RPMI7951 (cell line): ENCODE measurements at places on chromosomes 3 and 15.

DNA sequence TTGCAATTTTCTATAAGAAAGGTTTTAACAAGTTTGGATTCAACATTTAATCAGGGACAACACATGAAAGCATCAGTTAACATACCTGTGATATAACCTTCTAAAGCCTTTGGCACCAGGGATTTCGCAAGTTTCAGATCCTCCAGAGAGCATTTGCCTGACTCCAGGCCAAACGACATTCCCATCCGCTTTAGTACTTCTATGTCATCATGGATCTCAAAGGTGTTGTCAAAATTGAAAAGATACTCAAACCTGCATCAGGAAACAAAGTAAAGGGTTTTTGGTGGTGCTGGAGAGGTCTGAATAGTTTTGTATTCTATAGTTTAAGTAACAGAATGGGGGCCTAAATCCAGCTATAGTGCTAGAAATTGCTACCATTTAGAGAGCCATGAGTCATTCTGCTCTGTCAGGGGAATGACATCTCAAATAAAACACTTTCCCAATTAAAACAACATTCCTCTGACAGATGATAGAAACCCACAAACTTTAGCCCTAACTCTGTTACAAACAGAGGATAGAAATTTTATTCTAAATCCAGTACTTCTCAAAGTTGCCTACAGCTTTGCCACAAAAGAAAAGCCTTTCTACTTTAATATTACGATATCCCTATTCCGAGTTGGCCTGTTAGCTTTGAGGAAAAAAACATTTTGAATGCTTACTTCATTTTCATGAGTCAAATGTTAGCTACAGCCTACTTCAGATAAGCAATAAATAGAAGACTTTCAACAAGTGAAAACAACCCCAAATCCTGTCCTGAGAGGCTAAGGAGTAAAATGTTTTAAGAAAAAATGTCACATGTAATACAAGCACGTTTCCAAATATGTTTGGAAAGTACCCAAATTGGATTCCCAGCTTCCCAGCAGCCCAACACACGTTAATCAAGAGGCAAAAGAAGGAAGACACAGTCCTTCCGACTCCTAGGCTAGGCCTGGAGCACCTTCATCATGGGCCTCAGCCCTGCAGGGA, 83.4 kb downstream of the ATP1B3 start:
- DNase-seq, result peak; percentile 82

- DNase-seq, result no peak
Observed at GRCh38 chr3:103511891-103512290, 1077.1 kb downstream of the ZPLD1 start.

DNA sequence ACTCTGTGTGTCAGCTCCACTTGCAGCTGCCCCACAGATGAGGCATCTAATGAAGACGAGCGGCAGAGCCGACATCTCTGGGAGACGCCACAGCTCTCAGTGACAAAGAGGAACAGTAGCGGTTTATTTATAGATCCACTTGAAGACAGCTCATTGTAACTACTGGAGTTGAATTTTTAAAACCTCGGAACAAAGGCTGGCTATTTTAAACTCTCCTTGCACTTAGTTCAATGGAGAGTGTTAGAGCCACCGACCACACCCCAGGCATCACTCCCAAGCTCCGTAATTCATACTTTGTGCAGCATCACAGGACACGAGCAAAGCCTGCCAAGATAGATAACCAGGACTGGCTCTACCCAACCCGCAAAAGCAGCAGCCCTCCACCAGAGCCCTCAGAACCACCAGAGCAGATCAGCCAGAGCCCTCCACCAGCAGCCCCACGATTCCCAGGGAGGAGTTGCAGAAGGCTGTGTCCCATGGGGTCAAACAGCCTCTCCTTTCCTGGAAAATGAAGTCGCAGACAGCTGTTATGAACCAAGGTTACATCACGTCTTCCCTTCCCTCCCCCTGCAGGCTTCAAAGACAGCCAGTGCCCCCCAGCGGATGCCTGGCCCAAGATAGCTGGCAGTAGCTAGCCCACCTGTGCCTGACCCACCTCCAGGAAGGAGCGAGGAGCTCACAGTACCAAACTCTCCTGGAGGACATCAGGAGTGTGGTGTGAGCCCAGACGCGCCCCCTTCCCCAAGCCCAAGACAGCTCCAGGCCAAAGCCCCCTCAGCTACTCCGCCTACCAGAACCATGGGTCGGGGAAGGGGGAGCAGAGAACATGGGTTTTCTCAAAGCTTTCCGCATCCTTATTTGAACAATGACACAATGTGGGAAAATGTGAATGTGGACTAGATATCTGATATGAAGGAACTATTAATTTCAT, 45.7 kb downstream of the POC1A start:
- DNase-seq, result no peak

GRCh38 chr15:76342058-76342381, 5.4 kb downstream of the ISL2 start:
- DNase-seq, result no peak

DNA sequence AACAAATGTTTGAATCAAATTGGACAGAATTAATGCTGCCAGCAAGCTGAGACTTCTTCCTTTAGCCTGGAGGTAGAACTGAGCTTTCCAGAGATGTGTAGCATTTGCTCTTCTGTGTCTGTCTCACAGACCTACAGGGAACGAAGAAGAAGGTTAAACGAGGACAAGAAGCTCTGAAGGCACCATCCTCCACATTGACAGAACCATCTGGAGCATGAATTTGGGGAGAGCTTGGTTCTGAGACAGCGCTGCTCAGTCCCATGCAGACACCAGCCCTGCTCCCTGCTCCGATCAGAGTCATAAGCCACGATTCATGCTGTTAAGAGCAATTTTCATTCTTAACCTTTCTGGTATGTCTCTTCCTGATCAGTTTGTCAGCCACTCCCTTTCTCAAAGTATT, 7.7 kb upstream of the KY start:
- DNase-seq, result no peak

DNA sequence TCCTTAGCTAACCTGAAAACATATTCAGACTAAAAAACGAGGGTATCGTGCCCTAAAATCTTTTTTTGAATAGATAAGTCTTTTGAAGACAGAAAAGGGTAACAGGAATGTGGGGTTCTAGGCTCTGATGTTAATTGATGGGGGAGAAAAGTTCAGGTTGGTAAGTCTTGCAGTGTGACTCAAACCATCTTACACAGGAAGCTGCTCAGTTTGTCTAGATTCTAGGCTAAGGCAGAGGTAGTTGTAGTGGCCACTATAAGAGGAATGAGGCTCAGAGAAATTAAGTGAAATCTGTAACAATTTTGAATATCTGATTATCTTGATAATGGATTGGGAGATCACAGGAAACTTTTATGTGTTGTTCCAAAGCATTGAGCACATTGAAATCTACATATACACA, 267.9 kb downstream of the PDCD6IP start:
- DNase-seq, result no peak

GRCh38 chr15:64193971-64194370, 31.1 kb upstream of the PPIB start:
- no peak for DNase-seq

GRCh38 chr3:172087602-172088580, 48.5 kb downstream of the FNDC3B start:
- DNase-seq, result no peak

DNA sequence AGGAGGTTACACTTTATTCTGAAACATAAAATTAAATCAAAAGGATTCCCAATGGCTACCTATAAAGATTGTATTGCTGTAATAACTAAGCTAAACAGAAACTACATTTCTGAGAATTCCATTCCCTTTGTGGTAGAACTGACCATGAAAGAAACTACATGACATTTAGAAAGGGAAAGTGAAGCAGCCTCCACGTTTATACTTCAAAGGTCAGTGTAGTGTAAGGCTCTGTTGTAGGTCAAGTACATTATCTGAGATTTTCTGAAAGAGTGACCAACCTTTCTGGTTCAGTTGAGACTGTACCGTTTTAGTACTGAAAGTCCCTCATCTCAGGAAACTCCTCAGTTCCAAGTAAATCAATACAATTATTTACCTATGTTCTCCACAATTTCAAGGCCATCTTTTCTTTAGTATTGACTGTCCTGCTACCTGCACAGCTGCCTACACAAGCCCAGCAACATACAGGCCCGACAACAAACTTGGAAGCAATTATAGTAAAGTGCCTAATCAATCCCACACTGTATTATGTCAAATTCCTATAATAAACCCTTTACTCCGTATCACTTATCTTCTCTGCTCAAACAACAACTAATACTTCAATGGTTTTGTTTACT, 343.0 kb downstream of the PLOD2 start:
- DNase-seq, result no peak

- DNase-seq, result no peak
Observed at GRCh38 chr3:114394551-114394950, 100.7 kb downstream of the TIGIT start.

DNA sequence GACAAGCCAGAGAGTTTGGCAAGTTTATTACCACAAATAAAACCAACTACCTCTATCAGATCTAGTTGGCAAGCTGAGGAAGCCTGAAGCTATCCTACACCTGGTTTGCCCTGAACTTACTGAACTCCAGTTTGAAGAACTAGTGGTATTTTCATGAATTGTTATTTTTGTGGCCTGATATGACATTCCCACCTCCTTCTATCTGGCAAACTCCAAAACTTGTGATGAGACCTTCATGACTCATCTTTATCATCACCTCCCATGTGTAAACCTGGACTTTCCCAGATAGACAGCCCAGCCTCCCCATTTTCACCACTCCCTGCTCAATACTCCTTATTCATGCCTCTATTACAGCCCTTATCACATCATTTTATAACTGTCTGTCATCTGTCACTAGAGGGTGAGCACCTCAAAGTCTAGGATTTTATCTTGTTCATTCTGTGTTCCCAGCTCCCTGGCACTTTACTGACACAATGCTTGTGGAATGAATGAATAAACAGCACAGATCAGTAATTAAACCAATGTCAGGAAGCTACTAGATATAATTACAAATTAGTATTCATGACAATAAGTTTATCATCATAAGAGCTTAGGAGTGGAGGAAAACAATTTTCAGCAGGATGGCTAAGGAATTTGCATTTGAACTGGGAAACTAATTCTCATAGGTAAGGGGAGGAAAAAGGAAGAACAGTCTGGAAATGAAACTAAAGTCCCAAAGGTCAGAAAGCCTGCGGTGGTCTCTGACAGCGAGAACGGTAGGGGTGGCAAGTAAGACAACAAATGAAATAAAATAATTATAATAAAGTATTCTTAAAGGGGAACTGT, 13.2 kb upstream of the TRANK1 start:
- DNase-seq, result peak; percentile 82
